Fibroblast of skin of abdomen (primary cell): ENCODE measurements at places on chromosomes 4 and X.

DNA sequence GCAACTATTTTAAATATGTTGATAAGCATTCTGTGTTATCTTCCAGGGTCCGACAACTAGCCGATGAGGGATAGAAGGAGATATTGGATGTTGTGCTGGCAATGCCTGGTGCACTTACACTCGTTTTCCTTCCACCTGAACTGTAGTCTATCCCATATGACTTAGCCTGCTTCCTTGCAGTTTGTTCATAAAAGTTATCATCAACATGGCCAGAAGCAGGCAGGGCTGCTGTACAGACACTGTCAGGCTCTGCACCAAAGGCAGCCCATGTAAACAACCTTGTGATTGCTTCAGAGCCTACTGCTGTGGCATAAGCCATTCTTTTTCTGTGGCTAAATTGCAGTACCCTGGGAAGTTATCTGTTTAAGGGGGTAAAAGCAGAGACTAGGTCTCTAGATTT, 1.6 kb downstream of the MAPK10 start:
- no peak for DNase-seq

DNA sequence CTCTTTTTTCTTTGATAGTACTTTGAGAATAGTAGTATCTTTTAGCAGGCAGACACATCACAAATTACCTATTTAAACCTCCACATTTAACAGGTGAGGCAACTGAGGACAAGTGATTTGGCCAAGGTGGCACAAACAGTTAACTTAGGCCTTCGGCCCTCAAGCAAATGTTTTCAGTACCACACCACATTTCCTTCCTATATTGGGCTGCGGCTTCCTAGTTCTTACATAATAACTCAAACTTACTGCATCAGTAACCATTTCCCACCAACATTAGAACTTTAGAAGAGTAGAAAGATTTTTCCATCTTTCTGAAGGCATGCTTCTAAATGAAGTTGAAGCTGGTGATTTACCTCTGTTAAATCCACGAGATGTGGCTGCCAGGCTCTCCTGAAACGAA, 63.2 kb upstream of the SLC4A4 start:
- DNase-seq: no peak

- no peak for DNase-seq
These were observed 11.6 kb upstream of the ING2 start for GRCh38 chr4:183493246-183493645.

DNA sequence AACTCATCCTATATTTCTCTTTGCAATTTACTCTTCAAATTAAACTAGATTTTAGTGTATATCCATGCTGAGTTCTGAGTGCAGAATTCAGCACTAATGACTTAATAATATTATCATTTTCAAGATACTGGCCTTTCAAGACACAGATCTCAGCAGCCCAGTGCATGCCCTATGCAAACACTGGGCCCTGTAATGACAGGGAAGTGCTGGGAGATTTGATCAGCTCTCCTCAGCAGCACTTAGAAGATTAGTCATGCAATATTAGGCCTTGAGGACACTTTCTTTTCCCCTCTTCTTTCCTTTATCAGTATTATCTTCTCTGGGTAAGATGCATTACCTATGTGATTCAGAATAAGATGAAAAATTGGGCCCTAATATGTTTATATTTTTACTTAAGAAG, 207.1 kb downstream of the PPP3CA start:
- no peak for DNase-seq

DNA sequence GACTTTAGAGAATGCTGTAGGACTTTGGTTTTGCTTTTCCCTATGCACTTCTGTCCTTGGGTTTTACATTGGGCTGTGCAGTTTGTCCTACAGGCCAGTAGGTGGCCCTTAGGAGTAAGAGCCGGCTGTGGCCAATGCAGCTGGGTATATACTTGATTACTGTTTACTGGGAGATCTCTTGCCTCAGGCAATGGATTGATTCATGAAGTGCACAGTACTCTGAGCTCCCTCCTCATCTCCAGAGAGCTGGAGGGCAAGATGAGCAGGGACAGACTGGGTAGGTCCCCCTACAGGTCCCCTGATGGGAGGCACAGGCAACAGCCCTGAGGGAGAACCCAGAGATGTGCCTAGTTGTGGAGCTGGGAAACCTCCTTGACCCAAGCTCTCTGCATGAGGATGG, 103.8 kb upstream of the QRFPR start:
- DNase-seq: peak; percentile 65

DNA sequence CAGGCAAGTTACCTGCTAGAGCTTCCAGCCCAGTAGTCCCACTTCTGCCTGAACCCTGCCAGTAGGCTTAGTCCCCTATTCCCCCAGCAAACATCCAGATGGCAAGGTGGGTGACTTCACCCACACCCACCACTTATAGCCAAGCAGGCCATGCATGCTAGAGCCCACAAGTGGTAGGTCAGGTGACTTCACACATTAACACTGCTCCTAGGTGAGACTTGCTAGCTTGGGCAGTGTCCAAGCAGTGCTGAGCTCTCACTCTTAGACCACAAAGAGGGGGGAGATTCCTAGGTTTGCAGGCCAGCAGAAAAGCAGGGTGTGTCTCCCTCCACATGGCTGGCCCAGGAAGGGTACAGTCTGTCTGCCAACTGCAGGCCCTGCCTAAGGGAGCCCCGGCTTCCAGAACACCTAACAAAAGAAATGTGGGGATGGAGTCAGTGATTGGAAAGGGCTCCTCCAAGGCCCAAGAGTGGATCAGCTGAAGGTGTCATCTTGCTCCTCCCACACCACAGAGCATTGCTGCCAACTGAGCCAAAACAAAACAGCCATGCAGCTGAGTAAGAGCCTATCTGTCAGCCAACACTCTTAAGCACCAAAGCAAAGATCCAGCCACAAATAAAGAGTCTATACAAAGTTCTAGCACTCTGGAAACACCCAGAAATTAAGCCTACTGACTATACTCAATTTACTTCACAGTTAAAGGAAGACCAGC, 158.1 kb upstream of the USP38 start:
- DNase-seq: no peak

- no peak for DNase-seq
These were observed 18.6 kb upstream of the CA5B start for GRCh38 chrX:15719324-15719968.

DNA sequence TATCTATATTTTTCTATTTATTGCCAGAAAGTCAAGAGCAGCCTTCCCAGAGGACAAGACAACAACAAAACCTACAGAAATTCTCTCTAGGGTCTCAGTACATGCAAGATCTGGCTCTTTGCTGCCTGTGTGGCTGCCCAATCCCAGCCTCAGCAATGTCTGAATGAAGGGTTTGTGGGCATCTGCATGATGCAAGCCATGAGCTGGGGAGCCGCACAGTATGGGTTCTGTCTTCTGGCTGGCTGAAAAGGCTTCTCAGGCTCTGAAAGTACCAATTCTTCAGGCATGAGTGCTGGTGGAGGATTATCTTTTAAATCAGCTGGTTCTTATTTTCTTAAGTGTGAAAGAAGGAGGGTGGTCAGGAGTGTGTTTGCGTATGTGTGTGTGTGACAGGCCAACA, 104.6 kb downstream of the PDGFRA start:
- DNase-seq: no peak

- no peak for DNase-seq
These were observed 79.8 kb downstream of the NSUN7 start for GRCh38 chr4:40829586-40829985.

- no peak for DNase-seq
These were observed 330.5 kb upstream of the PRKX start for GRCh38 chrX:4043951-4044350.

DNA sequence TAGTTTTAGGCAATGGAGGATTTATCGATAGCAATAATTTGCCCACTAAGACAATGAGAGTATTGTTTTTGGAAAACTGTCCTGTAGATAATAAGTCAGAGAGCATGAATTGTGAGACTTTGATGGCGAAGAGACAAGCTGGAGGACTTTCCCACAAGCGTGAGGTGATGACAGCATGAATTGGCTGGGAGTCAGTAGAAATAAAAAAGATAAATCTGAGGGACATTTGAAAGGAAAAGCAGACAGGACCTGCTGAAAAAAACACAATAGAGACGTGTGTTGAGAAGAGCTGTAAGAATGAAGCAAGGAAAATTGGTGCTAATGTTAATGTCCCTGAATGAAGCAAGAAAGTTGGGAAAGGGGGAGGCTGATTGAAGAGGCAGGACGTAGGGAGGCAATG, 233.5 kb downstream of the DCTD start:
- peak; percentile 44 for DNase-seq

- DNase-seq: no peak
These were observed 28.0 kb upstream of the NDUFC1 start for GRCh38 chr4:139330283-139330682.

- DNase-seq: no peak
These were observed 292.6 kb downstream of the IQCM start for GRCh38 chr4:149523039-149523438.

DNA sequence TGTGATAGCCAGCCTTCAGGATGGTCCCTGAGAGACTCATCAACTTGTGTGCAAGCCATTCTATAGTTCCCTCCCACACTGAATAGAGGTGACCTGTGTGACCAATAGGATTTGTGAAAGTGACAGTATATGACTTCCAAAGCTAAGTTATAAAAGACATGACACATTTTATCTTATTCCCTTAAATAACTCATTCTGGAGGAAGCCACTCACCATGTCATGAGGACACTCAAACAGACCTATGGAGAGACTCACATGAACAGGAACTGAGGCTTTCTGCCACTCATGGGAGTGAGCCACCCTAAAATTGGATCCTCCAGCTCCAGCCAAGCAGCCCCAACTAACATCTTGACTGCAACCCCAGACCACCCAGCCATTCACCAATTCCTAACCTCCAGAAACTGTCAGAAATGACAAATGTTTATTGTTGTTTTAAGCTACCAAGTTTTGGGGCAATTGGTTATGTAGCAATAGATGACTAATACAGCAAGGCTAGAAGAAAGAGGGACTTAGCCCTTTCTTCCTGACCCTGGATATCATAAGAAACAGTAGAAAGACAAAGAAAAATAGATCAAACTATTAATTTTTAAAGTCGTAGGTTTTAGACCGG, 9.0 kb upstream of the CHIC2 start:
- peak; percentile 70 for DNase-seq

DNA sequence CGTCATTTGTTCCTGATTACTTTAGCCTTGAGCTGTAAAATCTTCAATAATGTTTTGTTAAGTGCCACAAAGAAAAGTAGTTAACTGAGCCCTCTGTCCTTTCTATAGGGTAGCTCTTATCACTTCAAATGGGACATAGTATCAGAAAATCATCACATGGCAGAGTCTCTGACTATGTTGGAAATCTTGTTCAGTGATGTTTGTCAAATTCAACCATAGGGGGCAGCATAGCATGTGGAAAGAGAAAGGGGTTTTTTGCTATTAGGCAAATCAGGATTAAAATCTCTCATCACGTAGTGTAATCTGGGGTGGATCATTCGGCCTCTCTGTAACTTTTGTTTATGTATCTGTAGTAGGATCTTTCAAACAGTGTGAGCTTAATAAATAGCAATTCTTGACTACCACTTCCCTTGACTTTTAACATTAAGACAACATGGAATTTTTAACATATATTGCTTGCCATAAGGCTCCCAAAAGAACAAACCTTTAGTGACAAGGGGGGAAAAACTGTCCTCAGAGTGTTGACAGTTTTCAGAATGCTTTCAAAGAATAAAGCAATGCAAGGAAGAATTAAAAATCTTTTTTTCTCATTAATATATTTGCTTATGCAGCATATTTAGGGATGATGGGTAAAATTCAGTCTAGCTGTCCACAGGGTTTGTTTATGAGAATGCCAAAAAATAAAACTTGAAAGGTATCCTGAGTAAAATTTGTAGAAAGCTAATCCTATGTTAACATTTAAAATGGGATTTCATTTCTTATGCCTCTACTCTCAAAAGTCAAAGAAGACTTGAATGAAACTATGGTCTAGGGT, 127.2 kb downstream of the FBXW7 start:
- DNase-seq: peak; percentile 28

DNA sequence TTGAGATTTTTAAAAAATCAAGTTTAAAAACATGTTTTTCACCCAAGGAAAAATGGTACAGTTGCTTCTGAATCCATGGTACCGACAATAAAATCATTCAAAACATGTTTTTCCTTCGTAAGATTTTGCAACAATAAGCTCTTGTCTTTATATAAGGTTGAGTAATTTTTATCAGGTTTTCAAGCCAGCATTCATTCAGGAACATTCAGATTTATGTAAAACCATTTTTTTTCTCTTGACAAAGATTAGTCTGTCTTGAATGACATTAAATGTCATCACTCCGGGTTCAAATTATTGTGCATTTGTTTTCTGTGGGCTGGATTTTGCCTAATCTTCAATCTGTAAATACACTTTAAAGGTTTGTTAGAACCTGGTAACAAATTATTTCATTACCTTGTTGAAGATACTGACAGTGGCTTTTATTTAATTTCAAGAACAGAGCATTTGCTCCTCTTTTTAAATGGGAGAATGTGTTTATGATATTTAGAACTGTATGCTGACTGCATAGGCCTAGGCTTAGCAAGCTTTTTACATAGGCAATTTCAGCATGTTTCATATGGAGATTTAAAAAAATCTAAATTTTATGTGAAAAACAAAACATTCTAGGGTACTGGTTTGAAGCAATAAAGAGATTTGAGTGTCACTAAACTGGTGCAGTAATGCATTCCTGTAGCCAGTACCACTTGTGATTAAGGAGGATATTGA, 336.4 kb upstream of the HAND2 start:
- no peak for DNase-seq

DNA sequence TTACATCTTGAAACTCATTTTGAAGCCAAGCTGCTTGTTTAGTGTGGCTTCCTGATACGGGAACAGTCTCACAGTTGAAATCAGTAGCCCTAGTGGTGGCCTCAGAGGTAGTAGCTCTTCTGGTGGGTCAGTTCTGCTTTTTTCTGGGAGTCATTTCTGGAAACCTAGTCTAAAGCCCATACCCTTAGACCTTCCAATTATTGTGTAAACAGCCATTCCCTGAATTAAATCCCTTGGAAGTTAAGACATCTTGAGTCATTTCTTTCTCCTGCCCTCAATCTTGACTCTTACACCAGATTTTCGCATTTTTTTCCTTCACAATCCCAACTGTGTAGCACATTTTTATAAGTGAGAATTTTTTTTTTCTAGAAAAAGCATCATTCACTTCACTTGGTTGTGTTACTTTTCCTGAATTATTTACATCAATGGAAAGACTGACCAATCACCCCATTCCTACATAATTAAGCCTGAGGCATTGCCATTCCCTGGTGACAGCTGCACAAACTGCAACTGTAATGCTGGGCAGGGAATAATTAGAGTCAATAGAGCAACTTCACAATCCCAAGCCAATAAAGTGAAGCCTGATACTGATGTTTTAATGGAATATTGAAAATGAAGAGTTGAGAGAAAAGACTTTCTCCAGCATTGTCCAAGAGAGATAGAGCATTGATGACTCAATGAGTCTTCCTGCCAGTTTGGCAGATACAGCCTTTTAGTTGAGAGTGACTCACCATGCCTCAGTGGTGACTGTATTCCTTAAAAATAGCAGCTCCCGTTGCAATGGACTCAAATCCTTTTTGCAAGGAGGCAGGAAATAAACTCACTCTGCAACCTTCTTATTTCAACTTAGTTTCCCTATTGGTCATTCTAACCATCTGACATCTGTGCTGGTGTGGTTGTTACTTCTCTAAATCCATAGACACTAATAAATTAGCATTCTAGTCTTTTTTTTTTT, 13.0 kb upstream of the SEPSECS start:
- peak; percentile 99 for DNase-seq

DNA sequence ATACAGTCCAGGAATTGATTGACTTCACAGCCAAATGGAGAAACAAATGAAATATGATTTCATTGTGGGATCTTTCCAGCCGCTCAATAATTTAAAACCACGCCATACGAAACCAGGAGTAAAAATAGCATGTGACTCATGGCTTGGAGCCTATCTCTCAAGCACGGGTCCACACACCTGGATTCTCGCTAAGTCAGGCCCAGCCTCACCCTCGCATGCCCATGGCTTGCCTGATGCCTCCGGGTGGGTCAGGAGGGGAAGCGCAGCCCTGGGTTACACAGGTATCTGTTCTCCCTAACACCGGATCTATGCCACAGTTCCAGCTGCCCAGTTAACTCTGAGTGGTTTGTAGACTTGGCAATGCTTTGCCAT, 5.6 kb upstream of the ABLIM2 start:
- no peak for DNase-seq
